ENCODE measurements at places on chromosomes 3 and 15.

GRCh38 chr15:62485170-62485720, 320.2 kb upstream of the C2CD4B start:
- no peak for DNase-seq

- no peak for DNase-seq
These were observed 9.1 kb downstream of the HDC start for GRCh38 chr15:50256188-50257041.

- DNase-seq: no peak
These were observed 6.7 kb downstream of the CHMP2B start for GRCh38 chr3:87233805-87234204.

DNA sequence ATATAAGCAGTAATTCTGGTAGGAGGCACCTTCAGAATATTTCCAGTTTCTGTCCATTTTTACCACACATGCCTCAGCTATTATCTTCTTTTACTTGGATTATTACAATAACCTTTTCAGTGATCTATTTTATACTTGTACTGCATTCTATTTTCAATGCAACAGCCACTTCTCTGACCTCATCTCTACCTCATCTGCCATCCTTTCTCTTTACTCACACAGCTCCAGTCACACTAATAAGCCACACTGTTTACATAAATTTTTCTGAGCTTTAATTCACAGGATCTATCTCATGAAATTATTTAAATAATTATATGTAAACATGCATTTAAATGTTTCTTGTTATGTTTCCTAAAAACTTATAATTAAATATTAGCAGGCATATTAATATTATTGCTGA, 47.3 kb upstream of the BCHE start:
- no peak for DNase-seq

DNA sequence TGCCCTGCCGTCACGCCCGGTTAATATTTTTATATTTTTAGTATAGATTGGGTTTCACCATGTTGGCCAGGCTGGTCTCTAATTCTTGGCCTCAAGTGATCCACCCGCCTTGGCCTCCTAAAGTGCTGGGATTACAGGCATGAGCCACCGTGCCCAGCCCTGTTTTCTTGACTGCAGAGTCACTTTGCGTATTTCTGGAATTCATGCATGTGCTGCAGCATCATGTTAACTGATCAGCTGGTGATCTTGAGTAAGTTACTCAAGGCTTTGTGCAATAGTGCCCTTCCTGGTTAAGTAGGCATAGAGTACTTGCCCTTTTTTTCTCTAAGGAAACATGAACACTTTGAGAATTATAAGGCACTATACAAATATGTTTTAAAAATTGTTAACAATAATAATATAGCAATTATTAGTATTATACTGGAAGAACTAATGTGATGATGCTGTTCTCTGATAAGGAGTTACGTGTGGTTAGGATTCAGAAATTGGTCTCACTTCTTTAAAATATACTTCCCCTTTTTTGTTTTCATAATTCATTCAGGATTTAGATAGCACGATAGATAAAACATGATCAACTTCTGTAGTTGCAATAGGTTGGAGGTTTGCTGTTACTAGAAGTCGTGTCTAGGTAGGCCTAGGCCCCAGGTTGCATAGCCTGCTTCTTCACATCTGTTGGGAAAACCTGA, 33.6 kb downstream of the GPR171 start:
- peak; percentile 38 for DNase-seq

- no peak for DNase-seq
These were observed 28.8 kb downstream of the CDIN1 start for GRCh38 chr15:36608180-36608579.

DNA sequence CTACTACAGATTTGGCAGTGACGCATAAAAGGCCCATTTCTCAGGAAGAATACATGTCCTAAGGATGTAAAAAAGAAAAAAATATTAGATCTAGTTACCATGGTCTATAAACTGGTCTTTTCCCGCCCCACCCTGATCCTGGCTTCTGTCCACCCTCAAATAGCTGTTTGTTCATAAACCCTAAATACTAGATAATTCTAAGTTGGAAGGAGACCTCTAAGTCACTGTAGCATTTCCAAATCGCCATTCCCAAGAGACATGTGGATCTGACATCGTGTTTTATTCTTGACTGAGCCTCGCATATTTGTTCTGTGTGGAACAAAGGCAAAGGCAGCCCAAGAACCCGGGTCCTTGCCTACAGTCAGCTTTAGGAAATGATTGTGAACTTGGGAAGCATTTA, 49.0 kb downstream of the LMCD1 start:
- no peak for DNase-seq

DNA sequence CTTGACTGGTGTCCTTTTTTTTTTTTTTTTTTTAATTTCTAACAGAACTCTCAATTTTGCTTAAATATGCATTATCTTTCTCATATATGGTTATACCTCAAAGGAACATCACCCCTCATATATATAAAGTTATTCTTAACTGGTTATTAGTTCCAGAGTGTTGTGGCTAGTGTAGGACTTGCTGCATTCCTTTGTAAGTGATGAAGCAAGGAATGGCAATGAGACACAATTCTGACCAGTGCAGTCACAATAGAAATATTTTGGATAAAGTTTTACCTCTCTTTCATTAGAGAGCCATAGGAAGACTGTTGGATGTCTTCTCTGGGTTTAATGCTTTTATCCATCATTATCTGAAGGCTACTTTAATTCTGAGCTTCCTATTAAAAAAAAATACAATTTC, 75.5 kb upstream of the CBLB start:
- DNase-seq: no peak

- no peak for DNase-seq
These were observed 51.0 kb upstream of the TRIM42 start for GRCh38 chr3:140626856-140627255.

- DNase-seq: no peak
These were observed 601.7 kb downstream of the SI start for GRCh38 chr3:164476631-164477030.

GRCh38 chr3:55309336-55309735, 177.8 kb downstream of the WNT5A start:
- no peak for DNase-seq

- no peak for DNase-seq
These were observed 80.3 kb downstream of the FLNB start for GRCh38 chr3:58088501-58088900.

DNA sequence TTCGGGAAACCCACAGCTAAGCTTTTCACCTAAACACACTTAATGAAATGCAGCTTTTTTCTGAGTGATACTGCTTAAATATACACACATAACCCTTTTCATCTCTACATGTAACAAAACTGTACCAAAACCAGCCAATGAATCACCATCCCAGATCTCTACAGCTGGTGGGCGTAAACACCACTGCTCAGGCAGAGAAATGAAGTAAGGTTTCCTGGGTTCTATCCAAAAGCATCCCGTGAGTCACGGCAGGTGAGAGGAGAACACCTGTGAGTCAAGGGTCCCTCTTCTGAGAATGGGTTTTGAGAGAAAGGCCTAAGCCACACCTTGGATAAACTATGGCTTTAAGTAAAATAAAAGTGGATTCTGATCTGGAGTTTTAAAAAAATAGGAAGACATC, 2.6 kb downstream of the CLDN1 start:
- DNase-seq: no peak

DNA sequence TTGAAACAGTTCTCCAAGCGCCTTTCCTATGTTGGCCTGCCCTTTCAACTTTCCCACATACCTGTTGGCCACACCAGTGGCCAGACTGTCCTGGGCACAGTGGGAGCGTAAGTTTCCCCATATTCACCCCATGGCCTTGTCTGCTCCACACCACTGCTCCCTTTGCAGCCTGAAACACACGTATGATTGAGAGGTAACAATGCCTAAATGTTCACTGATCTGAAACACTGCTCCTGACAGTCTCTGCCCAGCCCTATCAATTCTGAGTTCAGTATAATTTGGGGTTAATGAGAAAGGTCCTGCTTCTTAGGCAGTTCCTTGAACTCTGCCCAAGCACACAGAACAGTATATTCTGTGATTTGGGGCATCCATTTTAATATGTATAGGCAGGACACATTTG, 52.2 kb downstream of the ANXA2 start:
- DNase-seq: no peak

GRCh38 chr3:132448216-132448961, 31.1 kb downstream of the DNAJC13 start:
- no peak for DNase-seq

- no peak for DNase-seq
These were observed 7.9 kb upstream of the SSUH2 start for GRCh38 chr3:8652324-8652987.

DNA sequence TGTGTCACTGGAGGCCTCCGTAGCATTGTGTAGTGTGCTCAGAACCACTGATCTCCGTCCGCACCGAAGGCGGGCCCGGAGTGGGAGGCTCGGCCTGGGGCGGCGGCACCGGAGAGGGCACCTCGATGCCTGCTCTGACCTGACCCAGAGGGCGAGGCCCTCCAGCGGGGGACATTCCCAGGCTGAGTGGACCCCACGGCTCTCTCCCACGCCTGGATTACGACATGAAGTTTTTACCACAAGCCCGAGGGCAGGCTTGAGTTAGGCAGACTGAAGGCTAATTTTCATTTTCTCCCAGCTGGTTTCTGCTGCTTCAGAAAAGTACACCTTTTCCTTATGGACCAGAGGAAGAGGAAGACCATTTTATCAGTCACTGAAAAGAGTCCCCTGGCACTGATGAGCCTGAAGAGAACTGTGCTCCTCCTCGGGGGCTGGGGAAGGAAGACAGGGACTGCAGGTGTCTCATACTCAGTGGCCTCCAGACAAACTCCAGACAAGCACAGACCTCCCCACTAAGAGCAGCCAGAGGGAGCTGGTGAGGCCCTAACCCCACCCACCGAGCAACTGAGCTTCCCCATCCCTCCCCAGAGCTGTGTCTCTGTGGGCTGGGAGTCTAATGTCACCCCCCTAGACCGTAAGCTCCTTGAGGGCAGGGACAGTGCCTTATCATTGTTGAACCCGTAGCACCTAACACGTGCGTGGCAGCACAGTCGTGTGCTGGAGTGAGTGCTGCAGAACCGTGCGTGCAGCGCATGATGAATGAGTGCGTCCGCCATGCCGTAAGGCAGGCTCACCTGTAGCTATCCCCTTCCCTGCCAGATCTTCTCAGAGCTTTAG, 74.5 kb upstream of the BLM start:
- DNase-seq: no peak

DNA sequence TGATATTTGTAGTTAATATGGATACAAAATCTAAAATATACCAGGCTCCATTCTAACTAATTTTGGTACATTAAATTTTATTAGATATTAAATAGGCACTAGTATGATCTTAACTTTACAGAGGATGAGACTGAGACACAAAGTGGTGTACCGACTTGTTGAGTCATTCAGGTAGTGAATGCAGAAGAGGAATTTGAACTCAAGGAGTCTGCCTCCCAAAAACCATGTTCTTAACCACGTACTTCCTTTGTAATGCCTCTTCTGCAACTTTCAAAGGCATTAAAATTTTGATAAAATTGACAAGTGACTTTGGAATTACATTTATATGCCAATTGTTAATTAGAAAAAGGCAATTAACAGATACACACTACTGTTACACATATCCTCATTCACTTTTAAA, 61.8 kb downstream of the ZBBX start:
- no peak for DNase-seq

DNA sequence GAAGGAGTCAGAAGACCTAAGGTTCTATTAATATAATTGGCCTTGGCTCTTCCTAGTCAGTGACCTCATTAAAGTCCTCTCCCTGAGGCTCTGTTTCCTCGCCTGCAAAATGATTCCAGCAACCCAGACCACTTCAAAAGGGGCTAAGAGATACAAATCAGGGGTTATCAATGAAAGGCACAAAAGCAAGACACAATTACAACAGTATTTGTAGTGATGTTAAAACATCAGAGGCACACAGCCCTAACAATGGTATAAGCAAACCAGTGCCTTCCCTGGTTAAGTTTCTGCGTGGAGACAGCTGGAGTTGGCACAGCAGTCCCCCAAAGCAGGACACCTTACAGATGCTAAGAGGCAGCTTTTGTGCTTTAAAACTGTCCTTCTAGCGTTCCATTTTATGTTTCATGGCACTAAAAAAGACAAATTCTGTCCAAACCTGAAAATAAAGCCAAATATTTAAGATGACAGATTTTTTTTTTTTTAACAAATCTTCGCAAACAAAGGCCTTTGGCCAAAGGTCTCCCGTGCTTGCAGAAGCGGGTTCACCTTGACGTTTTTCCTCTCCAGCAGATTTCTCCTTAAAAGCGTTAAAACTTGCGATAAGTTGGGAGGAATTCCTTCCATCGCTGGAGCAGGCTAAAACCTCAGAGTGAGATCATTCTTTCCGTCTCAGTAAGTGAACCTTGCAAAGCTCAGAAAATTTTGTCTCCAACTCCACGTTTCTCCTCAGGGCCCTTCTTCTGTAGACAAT, 999 bp downstream of the ZNF280D start:
- DNase-seq: peak; percentile 14

GRCh38 chr3:104460477-104461406, 906.0 kb upstream of the ALCAM start:
- DNase-seq: no peak

DNA sequence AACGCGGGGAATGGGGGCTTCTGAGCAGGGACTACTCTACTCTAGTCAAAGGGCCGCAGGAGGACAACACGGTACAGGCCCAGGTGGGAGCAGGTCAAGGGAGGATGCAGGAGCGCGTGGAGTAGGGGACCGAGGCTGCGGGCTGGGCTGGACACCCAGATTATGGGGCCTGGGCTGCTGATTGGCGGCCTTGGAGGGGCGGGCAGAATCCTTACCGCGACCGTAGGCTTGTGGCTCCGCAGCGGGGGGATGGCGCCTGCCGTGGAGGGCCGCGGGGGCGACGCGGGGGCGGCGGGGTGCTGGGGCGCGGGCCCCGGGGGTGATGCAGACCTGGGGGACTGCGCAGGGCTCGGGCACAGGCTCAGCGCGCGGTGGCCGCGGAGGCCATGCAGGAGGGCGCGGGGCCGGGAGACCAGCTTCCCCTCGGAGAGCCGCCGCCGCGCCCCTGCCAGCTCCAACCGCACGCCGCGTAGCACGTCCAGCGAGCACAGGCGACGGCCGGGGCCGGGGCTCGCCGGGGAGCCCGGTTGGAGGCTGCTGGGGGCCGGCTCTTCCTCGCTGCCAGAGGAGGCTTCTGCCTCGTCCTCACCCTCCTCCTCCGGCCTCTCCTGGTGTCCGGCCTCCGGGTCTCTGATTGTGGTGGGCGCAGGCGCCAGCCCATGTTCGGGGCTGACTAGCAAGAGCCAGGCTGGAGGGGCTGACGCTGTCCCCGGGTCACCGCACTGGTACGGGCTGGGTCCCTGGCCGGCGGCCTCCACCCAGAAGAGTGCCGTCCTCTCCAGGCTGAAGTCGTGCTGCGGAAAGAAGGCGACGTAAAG, 12.9 kb downstream of the UBAP1L start:
- DNase-seq: no peak

- DNase-seq: peak; percentile 50
These were observed 5.1 kb upstream of the SLC25A38 start for GRCh38 chr3:39378088-39378487.

- no peak for DNase-seq
These were observed 12.6 kb downstream of the BFSP2 start for GRCh38 chr3:133412183-133413132.

GRCh38 chr15:73225358-73226015, 143.3 kb downstream of the HCN4 start:
- no peak for DNase-seq

GRCh38 chr3:81723732-81724313, 37.6 kb downstream of the GBE1 start:
- DNase-seq: no peak
